ENCODE measurements at places on chromosomes 2 and 18.

DNA sequence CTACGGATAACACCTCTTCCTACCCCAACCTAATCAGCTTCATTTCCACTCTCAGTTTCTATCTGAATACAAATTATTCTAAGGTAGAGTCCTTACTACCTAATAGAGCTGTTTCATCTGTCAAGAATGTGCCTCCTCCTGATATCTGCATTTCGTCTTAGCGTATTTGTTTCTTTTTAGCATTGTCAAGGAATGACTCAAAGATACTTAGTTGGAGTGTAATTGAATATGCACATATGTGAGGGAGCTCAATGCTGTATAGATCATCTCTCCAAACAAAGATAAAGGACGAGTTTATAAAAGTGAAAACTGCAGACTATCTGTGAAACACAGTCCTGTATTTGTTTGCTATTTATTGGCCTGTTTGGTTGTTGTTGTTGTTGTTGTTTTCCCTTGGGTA is 2059.4 kb upstream of the CELF4 start:
- DNase-seq, result no peak

- DNase-seq, result peak; percentile 70
Observed at GRCh38 chr18:77140439-77141109, 8.0 kb upstream of the MBP start.

DNA sequence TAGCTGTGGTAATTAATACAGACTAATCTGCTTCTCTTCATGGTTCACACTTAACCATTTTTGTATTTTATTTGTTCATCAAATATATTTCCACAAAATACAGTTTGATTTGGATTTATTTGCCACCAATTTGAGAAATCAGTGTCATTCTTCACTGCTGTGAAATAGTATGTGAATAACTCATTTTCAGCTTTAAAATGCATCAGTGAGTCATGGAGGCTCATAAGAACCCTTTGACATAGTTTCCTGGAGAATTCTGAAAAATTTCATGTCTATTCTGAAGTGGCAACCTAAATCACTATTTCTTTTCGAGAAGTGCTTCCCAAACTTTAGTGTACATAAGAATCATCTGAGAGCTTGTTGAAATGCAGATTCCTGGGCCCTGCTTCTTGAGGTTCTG is 1026.7 kb upstream of the ACVR2A start:
- DNase-seq, result no peak

DNA sequence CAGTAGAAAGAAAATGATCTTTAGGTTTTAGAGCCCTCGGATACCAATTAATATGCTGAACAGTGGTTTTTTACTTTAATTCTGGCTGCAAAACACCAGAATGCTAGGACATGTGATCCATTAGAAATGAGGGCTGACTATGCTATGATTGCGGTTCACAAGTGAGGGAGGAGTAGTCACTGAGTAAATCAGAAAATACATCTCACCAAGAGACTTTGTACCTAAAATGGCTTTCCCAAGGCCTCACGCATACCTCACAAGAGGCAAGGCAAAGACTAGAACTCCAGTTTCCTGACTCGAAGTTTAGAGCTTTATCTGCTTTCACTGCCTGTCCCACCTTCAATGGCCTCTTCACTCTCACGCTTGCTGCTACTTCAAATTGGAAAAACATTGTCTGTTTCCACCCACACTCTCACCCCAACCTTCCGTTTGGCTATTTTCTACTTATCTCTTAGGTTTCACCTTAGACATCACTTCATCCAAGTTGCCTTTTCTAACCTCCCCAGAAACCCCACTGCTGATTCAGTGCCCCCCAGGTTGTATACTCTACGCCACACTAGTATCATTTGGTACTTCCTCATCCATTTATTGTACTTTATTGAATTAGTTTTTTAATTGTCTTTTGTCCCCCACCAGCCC is 5.1 kb upstream of the MBD2 start:
- no peak for DNase-seq

DNA sequence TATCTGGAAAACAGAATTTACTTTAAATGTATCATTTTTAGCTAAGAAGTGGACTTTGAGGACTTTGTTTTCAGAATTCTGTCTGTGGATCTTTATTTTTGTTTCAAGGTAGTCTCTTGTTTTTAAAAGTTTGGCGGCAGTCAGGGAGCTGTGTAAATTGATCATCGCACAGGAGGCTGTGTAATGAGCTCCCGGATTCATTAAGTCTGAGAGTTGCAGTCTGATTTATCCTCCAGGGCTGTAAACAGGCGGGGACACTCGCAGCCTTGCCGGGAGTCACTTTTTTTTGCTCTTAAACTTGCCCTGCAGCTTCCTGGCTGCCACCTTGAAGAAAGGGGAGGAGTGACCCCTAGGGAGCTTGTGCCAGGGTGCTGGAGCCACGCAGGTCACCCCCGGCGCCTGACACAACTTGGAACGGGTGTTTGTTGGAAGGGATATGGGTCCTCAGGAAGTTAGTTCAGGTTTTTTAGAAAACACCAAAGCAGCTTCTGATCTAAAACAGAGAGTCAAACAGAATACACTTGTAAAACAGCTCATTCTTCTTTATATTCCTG is 76.2 kb downstream of the DCDC2C start:
- DNase-seq, result no peak

DNA sequence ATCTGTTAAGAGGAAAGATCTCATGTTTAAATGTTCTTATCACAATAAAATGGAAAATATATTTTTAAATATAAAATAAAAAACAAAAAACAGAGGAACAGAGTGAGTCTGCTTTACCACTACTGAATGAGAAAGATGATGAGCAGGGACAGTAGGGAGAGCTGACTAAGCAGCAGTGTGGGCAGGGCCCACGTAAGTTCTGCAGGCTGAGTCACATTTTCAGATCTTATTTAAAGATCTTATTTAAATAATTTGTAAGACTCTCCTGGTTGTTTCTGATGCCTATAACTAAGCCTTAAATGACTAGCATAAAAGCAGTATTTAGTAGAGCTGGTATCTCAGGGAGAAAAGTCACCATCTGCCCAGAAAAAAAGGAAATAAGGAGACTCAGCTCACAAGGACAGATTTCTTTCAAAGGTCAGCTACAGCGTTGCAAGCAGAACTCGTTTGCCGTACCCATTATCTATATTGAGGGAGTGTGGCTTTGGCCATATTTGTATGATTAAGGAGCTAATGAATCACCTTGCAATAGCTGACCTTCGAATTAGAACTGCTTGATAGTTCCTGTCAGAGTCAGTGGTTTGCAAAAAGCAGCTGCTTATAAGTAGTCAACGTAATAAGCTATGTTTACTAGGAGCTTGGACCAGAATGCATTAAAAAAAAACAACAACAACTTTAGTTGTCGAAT is 322.1 kb upstream of the CHAC2 start:
- no peak for DNase-seq

DNA sequence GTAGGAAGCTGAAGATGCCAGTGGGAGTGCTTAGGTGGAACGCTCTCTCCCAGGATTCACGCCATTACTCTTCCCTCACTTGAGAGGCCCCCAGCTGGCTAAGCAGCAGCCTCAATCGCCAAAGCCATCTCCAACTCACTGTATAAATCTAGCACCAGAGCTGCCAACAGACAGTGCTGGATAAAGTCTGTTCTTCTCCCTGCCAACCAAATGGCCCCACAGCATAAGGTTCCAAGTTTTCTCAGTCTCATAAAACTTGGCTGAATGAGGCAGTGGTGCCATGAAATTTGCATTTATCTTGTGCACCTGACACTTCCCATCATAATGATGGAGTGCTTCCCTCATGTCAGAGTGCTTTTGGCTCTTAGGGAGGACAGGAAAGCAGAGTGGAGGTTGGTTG is 428.2 kb upstream of the ETAA1 start:
- DNase-seq, result no peak

DNA sequence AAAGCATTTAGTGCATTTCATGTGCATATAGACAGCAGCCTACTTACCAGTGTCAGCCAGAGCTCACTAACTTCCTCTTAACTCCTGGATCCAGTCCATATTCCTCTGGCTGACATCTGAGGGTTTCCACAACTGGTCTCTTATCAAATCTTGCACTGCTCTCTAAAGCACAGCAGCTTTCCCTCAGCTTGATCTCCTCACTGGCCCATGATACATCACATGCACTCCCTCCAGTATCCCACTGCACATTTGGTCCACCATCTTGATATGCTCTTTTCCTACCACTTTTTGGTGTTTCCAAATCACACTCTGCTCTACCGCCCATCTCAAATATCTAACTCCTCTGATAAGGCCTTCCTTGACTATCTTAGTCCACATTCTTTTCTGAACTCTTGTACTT is 105.0 kb upstream of the ZFP36L2 start:
- DNase-seq, result no peak

DNA sequence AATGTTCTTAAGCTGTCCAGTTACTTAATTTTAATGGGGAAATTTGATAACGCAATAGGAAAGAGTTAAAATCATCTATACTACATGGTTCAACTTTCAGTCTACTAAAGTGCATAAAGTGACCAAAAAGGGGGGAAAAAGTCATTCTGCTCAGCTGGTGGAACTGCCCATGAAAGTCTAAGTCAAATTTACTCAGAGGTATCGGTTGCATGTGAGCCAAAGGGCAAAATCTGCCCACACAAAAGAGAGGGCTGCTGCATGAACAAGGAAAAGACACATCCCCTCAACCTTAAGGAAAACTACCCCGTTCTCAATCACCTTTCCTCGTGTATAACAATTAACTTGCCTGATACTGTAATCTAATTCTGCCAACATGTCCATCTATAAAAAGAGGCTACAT is 126.1 kb downstream of the TCF4 start:
- no peak for DNase-seq

GRCh38 chr18:25727281-25727985 is 363.0 kb downstream of the SS18 start:
- DNase-seq, result no peak

- DNase-seq, result no peak
Observed at GRCh38 chr2:205543937-205544702, 138.2 kb upstream of the NRP2 start.

DNA sequence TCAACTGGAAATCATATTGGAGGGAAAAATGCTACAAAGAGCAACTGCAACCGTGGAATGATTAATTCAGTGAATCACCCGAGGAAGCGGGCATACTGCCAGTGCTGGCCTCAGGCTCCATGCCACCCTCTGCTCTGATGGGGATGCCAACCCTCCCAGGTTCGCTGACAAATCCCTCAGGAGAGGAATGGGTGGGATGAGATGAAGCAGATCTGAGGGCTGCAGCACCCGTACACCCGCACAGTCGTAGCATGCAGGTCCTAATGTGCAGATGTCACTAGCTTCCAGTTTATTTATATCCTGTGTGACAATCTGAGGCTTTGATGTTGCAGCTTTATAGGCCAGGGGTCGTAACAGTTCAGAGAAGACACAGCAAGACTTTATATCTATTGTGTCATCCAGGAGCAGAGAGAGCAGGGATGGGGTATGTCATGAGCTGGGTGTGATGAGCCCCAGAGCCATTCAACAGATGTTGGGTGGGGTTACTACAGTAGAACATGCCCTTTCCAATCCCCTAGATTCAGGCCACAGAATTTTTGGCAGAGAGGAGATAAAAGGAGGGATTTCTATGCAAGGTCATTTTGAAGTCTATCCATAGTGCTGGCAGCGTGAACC is 44.6 kb downstream of the DPP4 start:
- DNase-seq, result no peak

DNA sequence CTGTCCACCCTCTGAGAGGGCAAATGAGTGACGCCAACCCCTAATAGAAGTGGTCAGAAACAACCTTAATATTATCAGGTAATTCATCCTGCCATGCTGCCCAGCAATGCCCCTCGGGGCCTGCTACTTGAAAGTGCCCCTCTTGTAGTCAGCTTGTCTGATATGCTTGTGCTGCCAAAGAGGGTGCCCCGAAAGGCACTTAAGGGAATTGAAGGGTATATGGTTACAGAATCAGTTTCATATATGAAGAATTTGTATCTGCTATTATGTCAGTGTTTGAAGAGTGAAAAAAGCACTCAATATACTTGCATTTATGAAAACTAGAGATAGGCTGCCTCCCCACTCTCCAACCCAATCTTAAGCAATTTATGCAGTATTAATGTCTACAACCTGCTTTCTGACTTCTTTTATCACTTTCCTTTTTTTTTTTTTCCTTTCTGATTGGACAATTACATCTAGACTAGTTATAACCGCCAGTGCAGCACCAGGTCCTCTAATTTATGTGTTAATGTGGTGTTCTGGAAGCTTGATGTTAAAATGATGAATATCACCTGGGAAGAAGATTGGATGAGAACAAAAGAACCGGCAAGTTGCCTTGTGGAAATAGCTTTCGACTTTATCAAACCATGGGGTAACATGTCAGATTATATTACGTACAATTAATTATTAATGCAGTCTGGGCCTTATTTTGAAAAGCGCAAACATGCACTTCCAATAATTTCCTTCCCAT is 646.9 kb upstream of the ACVR2A start:
- no peak for DNase-seq

- peak; percentile 60 for DNase-seq
Observed at GRCh38 chr2:20093263-20094141, 42.1 kb upstream of the LAPTM4A start.
